ENCODE measurements at places on chromosomes 5 and 9.

DNA sequence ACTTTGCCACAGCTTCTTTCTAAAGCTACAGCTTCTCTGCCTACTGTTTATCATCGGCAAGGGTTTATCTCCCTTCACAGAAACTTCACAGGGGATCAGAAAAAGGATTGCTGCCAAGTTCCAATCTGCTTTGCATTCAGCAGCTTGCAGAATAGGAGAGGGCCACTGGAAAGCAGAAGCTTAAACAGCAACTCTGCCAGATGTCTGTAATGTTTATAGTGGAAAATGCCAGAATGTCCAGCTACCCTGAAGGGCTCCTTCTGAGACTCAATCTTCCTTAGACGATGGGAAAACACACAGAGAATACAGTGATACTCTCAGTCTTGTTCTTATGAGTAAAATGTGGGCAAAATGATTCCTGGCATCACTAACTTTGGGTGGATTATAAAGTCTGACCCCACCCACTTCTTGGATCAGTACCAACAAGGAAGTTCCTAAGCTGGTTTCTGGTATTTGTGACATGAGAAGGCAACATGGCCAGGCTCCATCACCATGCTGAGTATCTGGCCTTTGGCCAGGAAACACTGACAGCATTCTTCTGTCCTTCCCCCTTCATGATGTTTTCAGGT, 19.0 kb downstream of the STOM start:
- DNase-seq, result peak; percentile 88

DNA sequence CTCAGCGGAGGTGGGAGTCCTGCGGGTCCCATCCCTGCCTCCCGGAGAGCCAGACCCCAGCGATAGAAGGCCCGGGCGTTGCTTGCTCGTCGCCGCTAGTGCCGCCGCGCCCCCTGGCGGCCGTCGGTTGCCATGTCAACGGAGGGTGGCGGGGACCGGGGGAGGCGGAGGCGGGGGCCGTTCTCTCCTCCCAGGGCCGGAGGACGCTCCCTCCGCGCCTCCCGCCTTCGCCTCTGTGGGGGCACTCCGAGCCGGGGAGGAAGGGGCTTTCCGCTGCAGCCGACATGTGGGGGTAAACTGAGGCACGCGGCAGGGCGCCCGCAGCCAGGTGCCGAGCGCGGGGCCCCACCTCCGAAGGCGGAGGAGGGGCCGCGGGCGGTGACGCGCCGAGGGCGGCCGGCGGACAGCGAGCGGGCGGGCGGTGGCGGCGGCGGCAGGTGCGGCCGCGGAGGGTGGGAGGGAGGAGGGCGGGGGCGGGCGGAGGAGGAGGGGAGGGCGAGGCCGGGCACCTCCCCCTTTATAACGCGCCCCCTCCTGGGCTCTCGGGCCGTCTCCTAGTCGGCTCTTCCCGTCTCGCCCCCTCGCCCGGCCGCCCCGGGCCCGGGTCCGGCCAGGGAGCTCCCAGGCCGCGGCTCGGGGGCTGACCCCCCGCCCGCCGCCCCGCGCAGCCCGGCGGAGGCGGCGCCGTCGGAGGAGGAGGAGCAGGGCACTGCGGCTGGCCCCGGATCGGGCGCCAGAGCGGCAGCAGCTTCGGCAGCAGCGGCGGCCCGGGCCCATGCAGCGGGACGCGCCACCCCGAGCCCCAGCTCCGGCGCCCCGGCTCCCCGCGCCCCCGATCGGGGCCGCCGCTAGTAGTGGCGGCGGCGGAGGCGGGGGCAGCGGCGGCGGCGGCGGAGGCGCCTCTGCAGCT, 556 bp upstream of the CDK9 start:
- peak; percentile 92 for DNase-seq

DNA sequence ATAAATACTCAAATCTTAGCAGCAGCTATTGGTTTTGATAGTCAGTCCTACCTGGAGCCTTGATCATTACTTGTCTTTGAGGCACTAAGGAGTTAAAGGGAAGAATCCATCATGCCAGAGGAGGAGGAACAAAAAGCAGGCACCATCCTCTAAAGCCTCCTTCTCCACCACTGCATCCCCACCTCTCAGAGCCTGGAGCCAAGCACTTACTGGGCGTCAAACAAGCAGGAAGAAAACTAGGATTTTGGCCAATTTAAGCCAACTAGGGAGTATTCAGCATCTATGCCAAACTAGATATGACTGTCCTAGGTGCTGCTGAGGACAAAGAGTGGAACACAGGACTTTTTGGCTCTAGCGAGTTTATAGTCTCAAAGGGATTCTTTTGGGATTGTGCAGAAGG, 152.5 kb downstream of the PPP2R2B start:
- DNase-seq, result no peak

GRCh38 chr5:142820447-142820846, 50.3 kb downstream of the ARHGAP26 start:
- no peak for DNase-seq

All from common myeloid progenitor, CD34-positive (primary cell).